ENCODE measurements at places on chromosomes 6 and 20.

- DNase-seq, result no peak
These were observed 146.5 kb upstream of the ZNF217 start for GRCh38 chr20:53739799-53740785.

DNA sequence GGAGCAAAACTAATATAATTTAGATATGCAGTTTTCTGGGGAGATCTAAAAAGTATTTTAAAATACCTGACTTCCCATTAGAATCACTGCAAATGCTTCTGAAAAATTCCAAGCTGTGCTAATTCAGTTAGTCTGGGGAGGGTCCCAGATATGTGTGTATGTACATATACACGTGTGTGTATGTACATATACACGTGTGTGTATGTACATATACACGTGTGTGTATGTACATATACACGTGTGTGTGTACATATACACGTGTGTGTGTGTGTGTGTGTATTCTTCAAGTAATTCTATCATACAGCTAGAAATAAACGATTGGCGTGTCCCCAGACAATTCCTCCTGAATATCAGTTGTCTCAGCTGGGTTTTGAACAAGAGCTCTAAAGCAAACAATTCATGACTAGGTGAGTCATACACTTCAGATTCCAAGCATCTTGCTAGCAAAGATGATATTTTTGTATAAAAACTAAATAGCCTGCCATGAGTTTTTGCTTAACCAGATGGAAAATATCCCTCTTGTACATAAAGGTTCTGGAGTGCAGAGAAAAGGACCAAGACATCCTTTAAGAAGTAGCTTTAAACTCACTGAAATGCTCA lies 58.2 kb downstream of the SPACA1 start:
- DNase-seq, result no peak

DNA sequence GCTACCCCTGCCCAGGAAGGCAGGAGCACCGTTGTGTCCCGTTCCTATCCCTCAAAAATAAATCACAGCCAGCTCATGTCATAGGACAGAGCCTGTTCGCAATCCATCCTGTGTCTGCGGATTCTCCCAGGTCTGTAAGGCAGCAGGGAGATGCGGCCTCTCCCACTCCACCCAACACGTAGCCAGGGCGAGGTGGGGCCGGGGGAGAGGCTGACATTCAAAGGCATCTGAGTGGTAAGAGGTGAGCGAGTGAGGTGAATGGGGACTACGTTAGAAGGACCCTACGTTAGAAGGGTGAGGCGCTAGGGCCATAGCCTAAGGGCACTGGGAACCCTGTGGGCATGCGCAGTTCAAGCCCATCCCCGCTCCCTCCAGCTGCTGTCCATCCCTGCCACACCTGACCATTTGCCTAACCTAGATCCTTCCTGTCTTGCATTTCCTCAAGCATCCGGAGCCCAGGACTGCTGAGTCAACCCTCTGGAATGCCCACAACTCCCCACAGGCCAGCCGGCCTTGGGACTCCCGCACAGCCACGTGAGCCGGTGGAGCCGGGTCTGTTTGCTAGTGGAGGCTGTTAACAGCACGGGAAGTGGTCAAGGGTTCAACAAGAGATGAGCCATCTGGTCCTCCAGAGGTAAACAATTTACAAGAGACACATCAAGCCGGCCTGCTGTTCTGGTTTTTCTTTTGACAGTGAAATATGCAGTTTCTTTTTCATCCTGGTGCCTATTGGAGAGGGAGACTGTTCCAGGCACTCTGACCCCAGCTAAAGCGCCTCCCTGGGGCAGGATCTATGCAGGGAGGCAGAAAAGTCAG lies 45.9 kb downstream of the RIPOR3 start:
- DNase-seq, result no peak

- no peak for DNase-seq
These were observed 5.7 kb downstream of the MAP3K7 start for GRCh38 chr6:90581146-90581545.

DNA sequence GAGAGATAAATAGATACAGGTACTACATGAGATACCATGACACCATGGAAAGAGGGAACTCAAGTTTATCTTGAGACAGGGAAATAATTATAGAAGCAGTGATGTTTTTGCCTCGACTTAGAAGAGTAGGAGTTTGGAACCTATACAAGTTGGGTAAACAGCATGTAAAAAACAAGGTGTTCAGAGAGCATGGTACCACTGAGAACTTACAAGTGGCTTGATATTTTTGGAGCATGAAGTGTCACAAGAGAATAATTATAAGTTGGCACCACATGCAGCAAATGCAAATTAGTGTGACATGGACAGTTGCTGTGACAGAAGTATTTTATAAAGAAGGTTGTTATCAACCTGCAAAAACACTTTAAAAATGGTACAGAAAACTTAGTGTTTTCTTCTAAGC lies 47.1 kb upstream of the SCAF8 start:
- DNase-seq, result no peak

DNA sequence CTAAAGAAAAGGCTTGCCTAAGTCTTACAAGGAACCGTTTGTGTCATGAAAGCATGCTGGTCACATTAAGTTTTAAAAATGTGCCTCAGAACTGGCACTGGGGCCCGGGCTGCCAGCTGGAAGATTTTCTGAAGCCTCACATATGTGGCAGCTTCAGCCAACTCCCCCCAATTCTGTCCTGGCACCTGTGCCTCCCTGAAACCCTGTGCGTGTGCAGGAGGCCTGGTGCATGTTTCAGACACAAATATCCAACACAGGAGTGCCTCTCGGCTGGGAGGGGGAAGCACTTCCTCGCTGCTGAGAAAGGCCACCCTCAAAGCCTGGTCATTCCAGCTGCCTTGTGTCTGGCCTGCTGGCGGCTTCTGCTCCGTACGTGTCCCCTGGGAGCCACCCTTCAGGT lies 188.5 kb upstream of the SNX9 start:
- DNase-seq, result no peak

DNA sequence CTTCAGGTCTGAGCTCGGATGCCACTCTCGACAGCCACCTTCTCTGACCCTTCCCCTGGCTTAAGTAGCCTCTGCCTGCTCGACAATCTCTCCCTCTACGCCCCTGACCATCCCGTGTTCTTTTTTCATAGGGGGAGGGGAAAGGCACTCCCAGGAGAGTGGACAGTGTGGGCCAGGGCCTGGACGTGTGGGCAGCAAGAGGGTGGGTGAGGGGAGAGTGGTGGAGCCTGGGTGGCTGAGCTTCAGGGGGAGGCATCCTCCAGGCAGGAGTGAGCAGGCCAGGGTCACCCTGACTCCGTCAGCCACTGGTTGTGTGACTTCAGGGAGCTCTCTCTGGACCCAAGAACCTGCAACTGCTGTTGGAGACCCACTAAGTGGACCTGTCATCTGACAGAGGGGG lies 92.7 kb downstream of the CEBPB start:
- no peak for DNase-seq

DNA sequence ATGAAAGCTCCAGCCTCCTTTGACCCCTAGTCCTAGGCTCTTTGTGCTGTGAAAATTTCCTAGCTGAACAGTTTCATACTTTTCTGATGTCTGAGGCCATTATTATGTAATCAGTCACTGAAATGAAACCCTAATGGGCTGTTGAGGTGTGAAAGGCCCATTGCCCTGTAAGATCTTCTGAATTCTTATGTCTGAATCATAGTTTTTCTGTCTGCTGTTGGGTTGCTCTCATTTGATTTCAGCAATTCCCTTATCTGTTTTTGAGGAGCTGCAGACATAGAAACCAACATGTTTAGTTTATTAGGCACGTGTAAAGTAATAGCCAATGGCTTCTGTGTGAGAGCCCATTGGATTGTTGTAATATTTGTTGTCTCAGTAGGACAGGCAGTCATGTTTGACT lies 118.1 kb downstream of the EYA4 start:
- no peak for DNase-seq

DNA sequence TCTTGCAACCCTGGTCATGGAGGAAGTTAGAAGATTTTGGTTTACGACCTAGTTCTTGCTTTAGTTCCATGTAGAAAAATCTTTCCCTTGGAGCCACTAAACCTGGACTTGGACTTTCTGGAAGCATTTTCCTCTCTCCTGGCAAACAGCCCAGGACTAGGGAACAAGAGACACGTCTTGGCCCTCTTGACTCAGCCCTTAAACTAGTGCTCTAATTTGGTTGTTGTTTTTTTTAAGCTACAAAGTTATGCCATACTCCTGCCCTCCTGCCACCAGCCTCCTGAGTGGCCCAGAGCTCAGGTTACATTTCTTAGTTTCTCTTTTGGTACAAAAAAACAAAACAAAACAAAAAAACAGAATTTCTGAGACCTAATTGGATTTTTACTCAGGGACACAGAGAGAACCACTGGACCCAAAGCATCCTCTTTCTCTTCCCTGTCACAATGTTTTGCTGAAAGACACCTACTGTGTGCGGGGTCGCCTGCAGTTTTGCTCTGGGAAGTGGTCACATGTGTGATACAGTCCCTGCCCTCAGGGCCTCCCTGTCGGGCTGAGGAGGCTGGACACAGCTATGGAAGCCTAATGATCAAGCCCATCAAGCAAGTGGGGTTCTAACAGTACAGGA lies 32.3 kb upstream of the SCUBE3 start:
- no peak for DNase-seq

- no peak for DNase-seq
These were observed 308.3 kb downstream of the LAMA2 start for GRCh38 chr6:129191235-129191634.

GRCh38 chr20:2626853-2627541 lies 25.4 kb upstream of the NOP56 start:
- DNase-seq, result no peak

DNA sequence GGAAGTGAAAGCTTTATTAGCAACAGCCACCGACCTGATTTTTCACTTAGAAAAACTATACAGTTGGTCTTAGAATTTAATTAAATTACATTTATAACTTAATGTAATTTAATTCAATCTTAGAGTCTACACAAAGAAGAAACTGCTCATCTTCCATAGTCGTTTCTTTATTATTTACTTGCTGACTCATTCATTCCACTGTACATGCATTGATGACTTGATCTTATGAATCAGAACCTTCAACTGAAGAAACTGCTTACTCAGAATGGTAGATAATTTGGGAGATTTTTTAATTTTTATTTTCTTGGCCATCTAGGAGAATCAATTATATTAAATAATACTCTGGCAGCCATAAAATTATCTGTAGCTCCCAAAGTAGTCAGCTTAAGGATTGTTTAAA lies 1021.6 kb upstream of the FLRT3 start:
- no peak for DNase-seq

DNA sequence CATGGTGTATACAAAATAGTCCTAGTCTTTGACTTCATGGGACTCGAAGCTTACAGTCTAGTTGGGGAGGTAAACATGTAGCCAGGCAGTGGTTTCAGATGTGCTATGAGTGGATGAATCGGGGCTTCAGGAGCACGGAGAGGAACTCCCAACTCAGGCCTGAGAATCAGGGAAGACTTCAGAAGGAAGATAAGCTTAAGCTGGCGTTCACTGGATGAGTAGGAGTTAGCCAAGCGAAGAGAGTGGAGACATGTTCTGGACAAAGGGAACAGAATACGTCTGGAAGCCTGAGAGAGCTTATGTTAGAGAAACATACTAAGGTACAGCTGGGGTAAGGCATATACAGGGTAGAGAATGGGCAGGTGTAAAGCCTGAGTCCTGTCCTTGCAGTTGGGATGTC lies 8.8 kb downstream of the CARMIL1 start:
- no peak for DNase-seq

DNA sequence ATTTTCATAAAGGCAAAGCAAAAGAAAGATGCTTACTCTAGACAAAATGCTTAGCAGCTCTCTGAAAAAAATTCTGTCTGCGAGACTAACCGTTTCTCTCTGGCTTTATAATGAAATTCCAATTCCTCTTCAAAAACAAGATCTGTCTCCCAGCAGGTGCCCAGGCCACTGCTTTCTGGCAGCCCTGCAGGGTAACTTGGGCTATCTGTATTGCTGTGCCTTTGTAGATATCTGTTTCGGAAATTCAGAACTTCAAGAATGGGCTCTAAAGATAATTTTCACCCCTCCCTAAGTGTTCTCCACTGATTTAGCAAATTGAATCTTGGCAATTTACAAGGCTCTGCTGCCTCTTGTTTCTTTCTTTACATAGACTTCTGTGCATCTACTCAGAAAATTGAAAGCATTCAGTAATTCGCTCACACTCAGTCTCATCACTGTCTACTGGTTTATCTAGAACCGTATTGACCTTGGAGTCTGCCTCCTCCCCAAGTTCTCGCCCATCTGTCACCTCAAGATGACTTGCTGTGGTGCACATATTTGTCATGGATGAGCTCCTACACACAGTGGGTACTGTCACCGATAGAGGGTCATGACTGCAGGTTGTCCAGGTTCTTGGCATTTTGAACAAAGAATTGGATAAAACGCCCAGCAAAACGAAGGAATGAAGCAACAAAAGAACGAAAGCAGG lies 26.4 kb upstream of the FABP7 start:
- no peak for DNase-seq

- no peak for DNase-seq
These were observed 668.4 kb downstream of the C6orf118 start for GRCh38 chr6:164640956-164641355.
